ELR (cell line): ENCODE measurements at places on chromosomes 12 and 14.

DNA sequence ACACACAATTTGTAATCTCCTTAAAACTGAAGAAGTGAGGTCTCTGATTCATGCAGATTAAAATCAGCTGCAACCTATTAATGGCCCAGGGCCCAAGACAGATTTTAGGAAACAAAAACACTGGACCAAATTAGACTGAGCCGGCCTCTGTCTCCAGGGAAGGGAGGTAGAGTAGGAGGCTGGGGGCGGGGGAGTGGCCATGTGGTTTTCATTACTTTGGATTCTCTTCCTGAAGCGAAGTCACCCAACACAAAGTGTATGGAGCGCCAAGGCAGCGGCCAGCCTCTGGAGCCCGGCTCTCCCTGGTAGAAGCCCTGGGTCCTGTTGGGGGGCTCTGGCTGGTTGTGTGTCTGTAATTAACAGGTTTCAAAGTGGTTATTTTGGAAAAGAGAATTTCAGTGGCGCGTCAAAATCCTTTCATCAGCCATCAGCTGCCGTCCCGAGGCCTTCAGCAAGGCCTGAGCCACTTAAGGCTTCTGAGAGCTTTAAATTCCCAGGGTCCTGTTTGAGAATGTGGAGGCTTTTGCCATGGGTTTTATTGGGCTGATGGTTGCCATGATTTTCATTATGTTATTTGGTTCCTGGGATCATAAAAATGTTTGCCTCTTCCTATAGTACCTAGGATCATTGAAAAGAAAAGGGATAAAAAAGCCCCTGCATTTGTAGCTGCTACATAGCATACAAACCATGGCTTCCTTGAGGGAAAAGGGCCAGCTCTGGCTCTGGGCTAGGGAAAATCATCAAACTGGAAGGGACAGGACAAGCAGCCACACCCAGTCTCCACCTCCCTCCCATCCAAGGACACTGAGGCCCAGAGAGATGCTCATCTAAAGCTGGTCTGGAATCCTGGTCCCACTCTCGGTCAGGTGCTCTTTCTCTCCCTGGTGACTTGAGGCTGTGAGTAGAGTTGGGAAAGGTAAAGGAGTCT lies 282.4 kb downstream of the ZFP36L1 start:
- DNase-seq = no peak

DNA sequence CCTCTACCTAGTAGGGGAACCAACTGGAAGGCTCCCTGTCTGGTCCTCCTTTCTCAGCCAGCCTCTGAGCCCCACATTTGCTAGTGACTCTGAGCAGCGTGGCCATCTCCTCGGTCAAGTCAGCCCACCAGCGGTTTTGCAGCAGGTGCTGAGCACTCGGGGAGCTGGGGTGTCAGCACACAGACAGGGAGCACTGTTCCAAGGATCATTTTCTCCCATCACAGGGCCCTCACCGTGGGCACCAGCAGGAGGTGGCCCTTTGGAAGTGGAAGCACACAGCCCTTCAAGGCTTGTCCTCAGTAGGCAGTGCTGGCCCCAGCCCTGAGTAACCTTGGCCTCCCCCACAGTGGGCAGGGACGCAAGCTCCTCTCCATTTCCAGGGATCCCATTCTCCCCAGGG lies 24.1 kb upstream of the EML1 start:
- no peak for DNase-seq

GRCh38 chr12:47216150-47216677 lies 136.5 kb upstream of the AMIGO2 start:
- DNase-seq = no peak

- DNase-seq = peak; percentile 6
Measured at GRCh38 chr12:68481181-68481941, 129.3 kb upstream of the RAP1B start.

GRCh38 chr12:80196419-80196818 lies 97.1 kb downstream of the OTOGL start:
- DNase-seq = no peak

GRCh38 chr12:112913038-112913688 lies 6.4 kb downstream of the OAS1 start:
- no peak for DNase-seq

DNA sequence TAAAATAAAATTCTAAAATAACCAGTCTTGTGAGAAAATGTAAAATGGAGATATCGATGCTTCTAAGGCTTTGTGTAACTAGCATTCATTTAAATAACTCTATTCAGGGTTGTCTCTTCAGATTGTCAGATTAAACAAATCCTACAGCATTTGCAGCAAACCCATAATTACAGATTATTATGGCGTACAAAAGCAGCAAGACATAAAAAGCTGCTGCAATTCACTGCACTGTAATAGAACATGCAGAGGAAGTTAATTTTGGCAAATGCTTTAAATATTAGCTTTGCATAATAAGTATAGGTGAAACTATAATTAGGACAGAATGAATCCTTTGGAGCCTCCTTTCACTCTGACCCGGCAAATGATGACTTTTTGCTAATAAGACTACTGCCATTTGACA lies 98.3 kb downstream of the INSM2 start:
- no peak for DNase-seq

DNA sequence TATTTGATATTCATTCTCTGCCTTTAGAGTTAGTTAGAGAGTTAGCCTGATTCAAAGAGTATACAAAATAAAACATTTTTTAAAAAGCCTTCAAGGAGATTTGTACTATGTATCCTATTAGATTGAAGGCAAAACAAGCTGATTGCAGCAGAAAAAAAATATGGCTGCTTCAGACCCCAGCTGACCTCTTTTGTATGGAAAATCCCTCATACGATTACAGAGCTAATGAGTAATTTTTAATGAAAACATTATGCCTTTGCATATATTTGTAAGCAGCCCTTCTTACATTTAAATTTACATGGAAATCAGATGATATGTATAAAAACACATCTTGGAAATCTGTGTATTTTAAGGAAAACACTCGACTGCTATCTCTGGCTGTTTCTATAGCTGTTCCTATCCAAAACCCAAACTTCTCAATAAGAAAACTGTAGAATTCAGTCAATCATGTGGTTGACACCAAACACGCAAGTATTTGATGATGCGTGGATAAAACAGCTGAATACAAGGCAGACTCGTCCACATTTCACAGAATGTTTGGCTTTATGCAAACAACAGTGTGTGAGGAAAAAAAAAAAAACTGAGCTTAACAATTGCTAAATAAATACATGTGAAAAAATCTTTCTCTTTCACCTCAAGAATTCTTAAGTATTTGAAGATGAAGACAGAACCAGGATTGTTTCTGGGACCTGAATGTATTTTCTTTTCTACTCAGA lies 275.3 kb downstream of the EGLN3 start:
- peak; percentile 6 for DNase-seq

DNA sequence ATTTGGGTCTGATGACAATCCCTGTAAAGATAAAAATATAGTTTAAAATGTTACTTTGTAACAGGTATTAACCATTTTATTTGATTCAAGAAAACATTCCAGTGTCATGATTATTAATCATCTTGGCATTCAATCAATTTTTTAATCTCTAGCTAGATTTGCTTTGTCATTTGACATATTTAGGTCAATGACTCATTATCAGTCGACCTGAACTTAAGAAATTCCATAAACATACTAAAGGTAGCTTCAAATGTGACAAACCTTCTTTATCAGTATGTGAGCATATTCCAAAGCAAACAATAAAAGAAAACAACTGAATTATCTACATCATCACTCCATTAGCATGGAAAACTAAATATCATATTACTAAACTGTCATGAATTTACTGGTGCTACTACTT lies 50.8 kb upstream of the CDKL1 start:
- peak; percentile 77 for DNase-seq

- peak; percentile 46 for DNase-seq
Measured at GRCh38 chr14:73610687-73611086, 1.6 kb upstream of the ACOT6 start.

GRCh38 chr14:98014851-98015615 lies 1217.9 kb downstream of the VRK1 start:
- no peak for DNase-seq

GRCh38 chr14:101505236-101505970 lies 55.9 kb upstream of the DIO3 start:
- no peak for DNase-seq
